ENCODE measurements at places on chromosomes 2 and 18.

GRCh38 chr2:239361311-239361642 is 39.5 kb downstream of the HDAC4 start:
- no peak for DNase-seq

- DNase-seq, result peak; percentile 96
These were observed 6.8 kb downstream of the TFPI start for GRCh38 chr2:187547353-187547979.

DNA sequence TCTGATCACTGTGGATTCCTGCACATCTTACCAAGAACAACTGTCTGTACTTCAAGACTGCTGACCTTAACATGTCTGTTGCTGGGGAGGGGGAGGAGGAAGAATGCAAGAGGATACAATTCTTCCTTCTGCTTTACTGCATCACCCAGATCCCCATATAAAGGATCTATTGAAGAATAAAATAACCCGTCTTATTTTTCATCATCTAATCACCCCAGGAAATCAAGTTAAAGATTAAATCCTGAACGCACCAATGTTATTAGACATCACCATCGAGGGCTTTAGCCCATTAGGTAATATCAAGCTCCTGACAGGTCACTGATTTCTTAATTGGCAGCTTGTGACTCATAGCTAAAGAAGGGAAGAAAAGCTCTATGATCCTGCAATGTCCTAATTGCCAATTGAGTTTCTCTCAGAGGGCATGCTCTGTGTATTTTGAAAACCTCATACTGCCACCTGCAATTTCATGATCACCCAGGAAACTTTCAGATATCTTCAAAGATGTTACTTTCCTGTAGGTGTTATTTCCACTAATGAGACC is 75.4 kb upstream of the KCNE4 start:
- no peak for DNase-seq

DNA sequence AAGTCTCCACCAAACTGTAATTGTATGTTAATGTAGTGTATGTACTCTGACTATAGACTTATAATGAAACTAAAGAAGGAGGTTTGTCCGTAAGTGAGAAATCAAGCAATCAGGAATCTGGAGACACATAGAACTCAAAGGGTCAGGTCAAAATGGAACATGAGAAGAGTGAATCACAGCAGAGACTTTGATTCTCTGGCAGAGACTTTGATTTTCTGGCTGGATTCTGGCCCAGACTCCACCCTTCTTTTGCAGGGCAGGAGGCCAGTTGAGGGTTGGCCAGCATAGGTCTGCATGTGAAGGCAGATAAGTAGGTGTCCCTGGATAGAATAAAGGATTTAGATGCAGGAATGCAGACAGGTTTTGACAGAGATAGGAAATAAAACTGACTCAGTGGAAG is 11.0 kb upstream of the NCKAP5 start:
- no peak for DNase-seq

GRCh38 chr2:127629637-127630036 is 16.3 kb upstream of the GPR17 start:
- no peak for DNase-seq

GRCh38 chr2:62415518-62415917 is 90.5 kb downstream of the TMEM17 start:
- no peak for DNase-seq

DNA sequence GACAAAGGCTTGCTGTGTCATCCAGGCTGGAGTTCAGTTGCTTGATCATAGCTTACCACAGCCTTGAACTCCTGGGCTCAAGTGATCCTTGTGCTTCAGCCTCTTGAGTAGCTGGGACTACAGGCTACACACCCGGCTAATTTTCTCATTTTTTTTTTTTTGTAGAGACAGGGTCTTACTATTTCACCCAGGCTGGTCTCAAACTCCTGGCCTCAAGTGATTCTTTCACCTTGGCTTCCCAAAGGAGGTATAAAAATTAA is 178.0 kb downstream of the MTCL1 start:
- DNase-seq, result no peak

DNA sequence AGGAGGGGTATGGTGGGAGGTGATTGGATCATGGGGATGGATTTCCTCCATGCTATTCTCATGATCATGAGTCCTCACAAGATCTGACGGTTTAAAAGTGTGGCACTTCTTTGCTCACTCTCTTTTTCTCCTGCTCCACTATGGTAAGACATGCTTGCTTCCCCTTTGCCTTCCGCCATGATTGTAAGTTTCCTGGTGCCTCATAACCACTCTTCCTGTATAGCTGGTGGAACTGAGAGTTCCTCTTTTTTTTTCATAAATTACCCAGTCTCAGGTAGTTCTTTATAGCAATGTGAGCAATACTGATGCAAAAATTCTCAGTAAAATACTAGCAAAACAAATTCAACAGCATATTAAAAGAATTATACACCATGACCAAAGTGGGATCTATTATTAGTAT is 728.5 kb upstream of the SLC8A1 start:
- DNase-seq, result no peak

DNA sequence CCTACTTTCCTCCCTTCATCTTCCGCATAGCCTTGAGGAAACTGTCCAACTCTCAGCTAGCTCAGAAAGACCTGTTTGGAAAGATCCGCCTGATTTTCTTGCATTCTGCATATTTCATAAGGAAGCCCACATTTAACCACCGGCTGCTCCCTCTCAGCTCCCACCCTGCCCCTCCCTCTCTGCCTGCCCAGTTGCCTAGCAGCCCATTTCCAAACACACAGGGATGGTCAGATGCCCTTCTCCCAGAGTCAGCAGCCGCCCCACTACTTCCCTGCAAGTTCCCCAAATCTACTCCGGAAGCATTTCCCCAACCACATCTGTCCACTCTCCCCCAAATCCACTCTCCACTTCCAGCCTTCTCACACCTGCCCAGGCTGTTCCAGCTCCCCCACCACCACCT is 96.0 kb downstream of the TNS1 start:
- DNase-seq, result no peak
